ENCODE measurements at places on chromosomes 2 and 18. TPM values are rescaled to one million over a fixed set of nuclear protein-coding genes. Genes with fewer than 3 reads are reported as not detected.

DNA sequence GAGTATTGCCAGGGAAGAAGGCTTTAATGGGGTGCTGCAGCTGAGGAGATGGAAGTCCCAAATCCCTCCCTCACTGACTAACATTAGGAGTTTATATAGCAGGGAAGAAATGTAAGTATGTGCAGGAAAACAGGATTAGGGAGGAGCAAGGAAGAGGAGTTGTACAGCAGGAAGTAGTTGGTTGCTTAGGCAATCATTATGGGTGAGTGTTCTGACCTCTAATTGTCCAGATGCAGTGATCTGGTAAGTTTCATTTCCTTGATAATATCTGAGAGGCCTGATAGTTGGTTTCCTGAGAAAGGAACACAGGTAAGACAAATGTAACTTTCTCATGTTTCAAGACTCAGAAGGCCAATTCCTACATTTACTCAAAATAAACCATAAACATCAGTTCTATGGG is 331.9 kb upstream of the GULP1 start:
- DNase-seq: no peak

Gene NCK2
- polyA plus RNA-seq: 18.9 TPM

Gene ATOH8
- 3.9 TPM for polyA plus RNA-seq

GRCh38 chr2:120637847-120638246 is 97.8 kb upstream of the GLI2 start:
- no peak for DNase-seq

DNA sequence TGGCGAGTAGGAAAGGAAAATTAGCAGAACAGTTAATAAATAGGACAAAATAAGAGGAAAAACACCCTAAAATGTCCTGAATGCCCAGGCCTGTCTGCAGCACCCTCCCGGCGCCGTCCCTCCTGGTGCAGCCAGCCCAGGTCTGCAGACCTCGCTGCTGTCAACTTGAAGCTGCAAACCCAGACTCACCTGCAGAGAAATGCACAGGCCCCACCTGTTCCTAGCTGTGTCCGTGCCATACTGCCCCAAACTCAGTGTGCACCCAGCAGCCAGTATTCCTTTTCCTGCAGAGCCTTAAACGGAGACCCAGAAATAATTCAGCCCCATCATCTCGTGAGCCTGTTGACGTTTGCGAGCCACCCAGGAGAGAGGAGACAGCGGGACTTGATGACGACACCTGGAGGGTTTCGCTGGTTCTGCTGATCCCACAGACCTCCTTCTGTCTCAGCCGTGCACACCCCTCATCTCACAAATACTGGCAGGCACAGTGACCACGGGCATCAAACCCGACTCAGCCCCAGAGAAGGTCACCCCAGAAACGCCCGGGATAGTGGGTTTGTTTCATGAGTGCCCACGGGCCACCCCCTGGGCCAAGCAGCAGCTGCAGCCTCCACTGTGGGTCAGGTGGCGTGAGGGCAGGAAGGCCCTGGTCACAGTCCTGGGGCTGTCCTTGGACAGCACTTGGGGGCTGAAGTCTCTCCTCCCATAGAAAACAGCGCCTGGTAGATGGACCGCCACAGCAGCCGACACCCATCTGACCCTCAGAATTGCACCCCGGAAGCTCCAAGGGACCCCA is 239.5 kb upstream of the SALL3 start:
- no peak for DNase-seq

- no peak for DNase-seq
Measured at GRCh38 chr2:151904807-151905206, 76.6 kb upstream of the ARL5A start.

- DNase-seq: no peak
Measured at GRCh38 chr2:127254386-127254981, 34.4 kb upstream of the CYP27C1 start.

DNA sequence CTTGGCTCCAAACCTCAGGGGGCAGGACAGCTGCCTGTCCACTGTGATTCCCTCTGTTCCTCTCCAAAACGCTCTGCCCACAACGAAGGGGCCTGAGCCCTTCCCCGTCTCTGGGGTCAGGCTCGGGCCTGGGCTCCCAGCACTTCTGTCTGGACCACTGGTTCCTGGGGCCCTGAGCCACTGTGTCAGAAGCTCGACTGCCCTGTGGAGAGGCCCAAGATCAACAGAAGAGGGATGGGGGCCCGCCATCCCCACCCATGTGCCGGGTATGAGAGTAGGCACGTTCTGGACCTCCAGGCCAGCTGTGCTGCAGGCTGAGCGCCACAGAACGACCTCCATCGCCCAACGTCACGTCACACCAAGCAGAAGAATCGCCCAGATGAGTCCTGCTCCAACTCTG is 119.9 kb upstream of the HS6ST1 start:
- no peak for DNase-seq

Gene KCNG3
- polyA plus RNA-seq: not detected

GRCh38 chr2:176752295-176752694 is 460.3 kb upstream of the HNRNPA3 start:
- no peak for DNase-seq

DNA sequence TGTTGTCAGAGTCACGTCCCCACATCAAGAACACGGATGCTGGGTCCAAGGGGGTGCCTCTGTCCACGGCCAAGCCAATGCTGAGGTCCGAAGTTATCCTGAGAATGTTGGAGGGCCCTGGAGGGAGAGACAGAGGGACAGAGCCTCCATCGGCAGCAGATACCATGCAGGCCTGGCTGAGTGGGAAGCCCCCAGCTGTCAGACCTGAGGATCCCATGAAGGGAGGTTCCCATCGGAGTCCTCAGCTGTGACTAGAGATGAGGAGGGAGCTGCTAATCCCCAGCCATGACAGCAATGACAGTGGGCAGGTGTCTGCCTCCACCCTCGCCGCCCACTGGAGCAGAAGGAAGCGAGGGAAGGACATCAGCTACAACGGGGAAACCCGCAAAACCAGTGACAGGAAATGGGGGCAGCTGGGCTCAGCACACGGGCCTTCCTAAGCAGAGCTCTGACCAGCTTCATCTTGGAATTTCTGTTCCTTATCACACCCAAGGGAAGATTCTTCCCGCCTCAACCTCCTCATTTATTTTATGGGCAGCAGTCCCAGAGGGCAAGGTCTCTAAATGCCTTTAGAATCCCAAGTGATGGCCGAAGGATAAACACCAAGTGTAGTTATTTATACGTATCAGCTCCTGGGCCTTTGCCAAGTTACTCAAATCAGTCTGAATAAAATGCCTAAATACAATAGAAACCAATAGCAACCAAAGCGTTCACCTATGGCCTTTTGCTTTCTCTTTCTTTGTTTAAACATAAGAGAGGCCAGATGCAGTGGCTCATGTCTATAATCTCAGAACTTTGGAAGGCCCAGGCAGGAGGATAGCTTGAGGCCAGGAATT is 32.2 kb downstream of the FAM178B start:
- DNase-seq: no peak

GRCh38 chr2:182941121-182941722 is 74.8 kb upstream of the FRZB start:
- DNase-seq: no peak

Gene PROKR1
- polyA plus RNA-seq: not detected

All from AG04450 (cell line).